ENCODE measurements at places on chromosomes 2 and 18.

GRCh38 chr18:63292831-63293683, 26.5 kb downstream of the BCL2 start:
- DNase-seq = no peak

DNA sequence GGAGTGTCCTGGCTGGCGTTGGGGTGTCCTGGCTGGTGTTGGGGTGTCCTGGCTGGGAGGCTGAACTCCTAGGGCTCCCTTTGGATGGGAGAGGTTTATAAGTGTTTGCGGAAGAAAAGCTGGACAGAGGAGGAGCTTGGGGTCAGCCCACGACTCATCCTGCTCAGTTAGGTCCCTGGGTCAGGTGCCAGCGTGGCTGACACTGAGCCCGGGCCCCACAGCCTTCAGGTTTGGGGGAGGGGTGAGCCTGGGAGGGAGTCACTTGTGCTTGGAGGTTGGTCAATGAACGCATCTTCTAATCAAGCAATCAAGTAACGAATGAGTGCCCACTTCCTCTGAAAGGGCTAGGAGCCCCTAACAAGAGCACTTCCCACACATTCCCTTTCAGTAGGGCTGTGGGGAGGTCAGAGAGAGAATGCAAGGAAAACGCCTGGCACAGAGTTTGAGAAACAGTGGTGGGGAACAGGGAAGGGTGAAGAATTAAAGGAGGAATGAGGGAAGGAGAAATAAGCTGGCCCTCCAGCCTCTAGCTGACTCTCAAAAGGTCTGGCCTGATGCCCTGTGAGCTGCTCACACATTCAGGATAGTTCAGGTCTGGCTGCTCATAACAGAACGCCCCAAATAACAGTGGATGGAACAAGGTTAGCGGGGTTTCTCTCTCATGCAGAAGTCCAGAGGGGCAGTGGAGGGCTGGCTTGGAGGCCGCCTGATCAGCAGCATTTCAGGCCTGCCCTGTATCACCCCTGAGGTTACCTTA, 670 bp downstream of the KCNIP3 start:
- no peak for DNase-seq

GRCh38 chr18:3689986-3690763, 240.2 kb downstream of the TGIF1 start:
- no peak for DNase-seq

- DNase-seq = no peak
Observed at GRCh38 chr2:7527165-7527722, 610.0 kb downstream of the RNF144A start.

Data from SK-N-MC (cell line).